RPMI7951 (cell line): ENCODE measurements at places on chromosomes 4 and X. TPM values are rescaled to one million over a fixed set of nuclear protein-coding genes. Genes with fewer than 3 reads are reported as not detected.

RAB40A gene
- total RNA-seq = not detected in 2 replicates

JADE3 gene
- total RNA-seq = 5.8 and 6.1 TPM in 2 replicates

HS3ST1 gene
- under 0.01 TPM in 1 of 2 replicates, not detected in the other for total RNA-seq

PPARGC1A gene
- 0.20 and 0.24 TPM in 2 replicates for total RNA-seq

PDLIM3 gene
- total RNA-seq = 13.6 and 21.7 TPM in 2 replicates

JCHAIN gene
- not detected in 2 replicates for total RNA-seq

AMOT gene
- total RNA-seq = 0.36 and 0.49 TPM in 2 replicates

STEEP1 gene
- 21.3 and 27.8 TPM in 2 replicates for total RNA-seq

ARHGAP4 gene
- total RNA-seq = 0.29 and 1.9 TPM in 2 replicates

ARHGEF6 gene
- 3.5 and 3.7 TPM in 2 replicates for total RNA-seq

CFAP47 gene
- 0.12 TPM in 1 of 2 replicates, not detected in the other for total RNA-seq

SMIM31 gene
- not detected in 2 replicates for total RNA-seq

AKAP14 gene
- not detected in 2 replicates for total RNA-seq

GDPD2 gene
- not detected in 2 replicates for total RNA-seq

AADAT gene
- total RNA-seq = 3.4 and 4.7 TPM in 2 replicates

IL2 gene
- not detected in 2 replicates for total RNA-seq

ETNPPL gene
- under 0.01 TPM in 1 of 2 replicates, not detected in the other for total RNA-seq

CASP6 gene
- 36.6 and 37.5 TPM in 2 replicates for total RNA-seq

AFP gene
- total RNA-seq = 1.1 and 1.8 TPM in 2 replicates

GRCh38 chrX:57607295-57608187, 15.7 kb downstream of the ZXDB start:
- DNase-seq = no peak

- DNase-seq = no peak
Observed at GRCh38 chrX:153776611-153777045, 4.2 kb upstream of the SRPK3 start.

- DNase-seq = no peak
Observed at GRCh38 chrX:24113181-24113580, 36.3 kb upstream of the ZFX start.

DNA sequence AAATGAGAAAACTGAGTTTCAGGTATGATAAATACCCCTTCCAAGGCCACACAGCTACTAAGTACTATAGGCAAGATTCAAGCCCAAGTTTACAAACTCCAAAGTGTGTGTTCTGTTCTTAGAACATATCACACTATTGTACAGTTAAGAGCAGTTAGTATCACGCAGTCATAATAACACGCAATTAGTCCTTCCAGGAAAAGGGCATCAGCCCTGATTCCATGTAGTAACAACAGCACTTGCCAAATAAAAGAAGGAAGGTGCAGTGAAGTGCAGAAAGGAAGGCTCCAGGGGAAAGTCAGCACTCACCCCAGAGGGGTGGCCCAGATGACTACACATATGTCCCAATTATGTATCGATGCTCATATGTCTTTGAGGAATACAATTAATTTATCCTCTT, 4.4 kb downstream of the TASL start:
- no peak for DNase-seq

GRCh38 chr4:123930996-123931395, 534.4 kb downstream of the SPRY1 start:
- DNase-seq = no peak

DNA sequence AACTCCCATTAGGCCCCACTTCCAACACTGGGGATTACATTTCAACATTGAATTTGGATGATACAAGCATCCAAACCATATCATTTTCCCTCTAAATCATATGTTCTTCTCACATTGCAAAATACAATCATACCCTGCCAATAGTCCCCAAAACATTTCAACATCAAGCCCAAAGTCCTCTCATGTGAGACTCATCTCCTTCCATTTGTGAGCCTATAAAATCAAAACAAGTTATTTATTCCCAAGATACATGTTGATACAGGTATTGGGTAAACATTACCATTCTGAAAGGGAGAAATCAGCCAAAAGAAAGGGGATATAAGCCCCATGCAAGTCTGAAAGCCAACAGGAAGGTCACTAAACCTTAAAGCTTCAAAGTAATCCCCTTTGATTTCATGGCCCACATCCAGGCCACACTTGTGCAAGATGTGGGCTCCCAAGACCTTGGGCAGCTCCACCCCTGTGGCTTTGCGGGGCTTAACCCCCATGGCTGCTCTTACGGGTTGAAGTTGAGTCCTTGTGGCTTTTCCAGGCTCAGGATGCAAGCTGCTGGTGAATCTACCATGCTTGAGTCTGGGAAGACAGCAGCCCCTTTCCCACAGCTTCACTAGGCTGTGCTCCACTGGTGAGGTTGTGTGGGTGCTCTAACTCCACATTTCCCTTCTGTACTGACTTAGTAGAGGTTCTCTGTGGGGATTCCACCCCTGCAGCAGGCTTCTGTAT, 40.6 kb upstream of the SERTM2 start:
- DNase-seq = no peak

GRCh38 chrX:16836371-16836770, 33.8 kb downstream of the RBBP7 start:
- DNase-seq = peak; percentile 68

DNA sequence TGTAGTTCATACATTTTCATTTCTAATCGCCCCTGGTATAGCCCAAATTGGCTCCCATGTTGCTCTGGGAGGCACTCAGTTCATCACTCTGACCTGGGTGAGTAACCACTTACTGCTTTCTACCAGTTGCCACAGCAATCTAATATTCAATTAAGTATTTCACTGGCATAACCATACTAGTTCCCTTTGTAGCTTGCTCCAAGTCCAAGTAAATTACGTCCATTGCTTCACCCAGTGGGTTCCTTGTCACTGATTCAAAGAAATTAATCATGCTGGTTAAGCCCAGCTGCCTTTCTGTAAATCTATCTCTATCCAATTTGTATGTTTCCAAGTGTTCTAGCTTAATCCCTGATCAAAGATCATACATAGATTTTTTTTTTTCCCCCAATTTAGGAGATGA, 92.0 kb upstream of the CBR4 start:
- no peak for DNase-seq

GRCh38 chrX:7343181-7343580, 195.2 kb upstream of the PUDP start:
- no peak for DNase-seq

GRCh38 chr4:186249785-186250754, 15.9 kb upstream of the F11 start:
- no peak for DNase-seq

- peak; percentile 33 for DNase-seq
Observed at GRCh38 chr4:13918991-13919441, 291.5 kb upstream of the BOD1L1 start.

DNA sequence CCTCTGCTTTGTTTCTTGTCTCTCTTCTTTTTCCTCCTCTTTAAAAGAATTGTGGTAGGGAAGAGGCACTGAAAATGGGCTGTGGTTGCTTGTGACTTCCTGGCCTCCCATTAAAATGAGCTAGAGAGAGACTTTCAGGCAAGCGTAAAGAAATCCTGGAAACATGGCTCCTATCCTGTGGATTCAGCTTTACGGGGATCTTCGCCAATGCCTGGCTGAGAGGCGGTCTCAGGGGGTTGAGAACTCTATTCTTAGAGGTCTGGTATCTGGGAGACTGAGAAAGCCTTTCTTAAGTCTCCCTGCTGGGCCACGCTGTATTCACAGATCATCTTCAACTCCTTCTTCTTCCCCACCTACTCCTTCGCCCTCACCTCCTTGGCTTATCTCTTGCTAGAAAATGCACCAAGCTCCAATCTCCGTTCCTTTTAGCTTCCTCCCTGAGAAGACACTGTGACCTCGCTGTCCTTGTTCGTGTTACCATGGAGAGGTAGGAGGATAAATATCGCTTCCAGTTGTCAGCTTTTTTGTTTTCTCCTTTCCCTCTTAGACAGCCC, 542 bp upstream of the KLF8 start:
- DNase-seq = no peak

DNA sequence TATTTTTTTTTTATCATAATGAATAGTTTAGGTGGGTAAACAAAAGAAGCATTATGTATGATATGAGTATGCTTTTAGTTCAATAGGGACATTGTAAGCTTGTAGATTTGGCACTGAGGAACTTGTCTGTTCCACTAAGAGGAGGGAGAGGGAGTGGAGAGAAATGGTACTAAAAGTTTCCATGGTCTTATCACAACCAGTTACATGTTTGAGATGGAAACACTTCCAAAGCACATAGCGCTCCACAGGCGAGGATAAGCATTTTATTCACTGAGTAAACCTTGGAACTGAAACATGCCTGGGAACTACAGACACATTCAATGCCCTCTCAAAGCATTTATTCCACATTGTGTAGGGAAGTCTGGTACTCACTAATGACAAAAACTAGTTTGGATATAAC, 15.5 kb downstream of the MYOZ2 start:
- DNase-seq = peak; percentile 31

DNA sequence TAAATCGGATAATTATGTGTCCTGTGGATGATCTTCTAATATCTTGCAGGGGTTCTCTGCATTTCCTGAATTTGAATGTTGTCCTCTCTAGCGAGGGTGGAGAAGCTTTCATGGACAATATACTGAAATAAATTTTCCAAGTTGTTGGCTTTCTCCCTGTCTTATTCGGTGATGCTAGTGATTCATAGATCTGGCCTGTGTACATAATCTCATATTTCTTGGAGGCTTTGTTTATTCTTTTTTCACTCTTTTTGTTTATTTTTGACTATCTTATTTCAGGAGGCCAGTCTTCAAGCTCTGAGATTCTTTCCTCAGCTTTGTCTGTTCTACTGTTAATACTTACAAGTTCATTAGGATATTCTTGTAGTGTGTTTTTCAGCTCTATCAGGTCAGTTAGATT, 20.7 kb upstream of the CLGN start:
- no peak for DNase-seq

DNA sequence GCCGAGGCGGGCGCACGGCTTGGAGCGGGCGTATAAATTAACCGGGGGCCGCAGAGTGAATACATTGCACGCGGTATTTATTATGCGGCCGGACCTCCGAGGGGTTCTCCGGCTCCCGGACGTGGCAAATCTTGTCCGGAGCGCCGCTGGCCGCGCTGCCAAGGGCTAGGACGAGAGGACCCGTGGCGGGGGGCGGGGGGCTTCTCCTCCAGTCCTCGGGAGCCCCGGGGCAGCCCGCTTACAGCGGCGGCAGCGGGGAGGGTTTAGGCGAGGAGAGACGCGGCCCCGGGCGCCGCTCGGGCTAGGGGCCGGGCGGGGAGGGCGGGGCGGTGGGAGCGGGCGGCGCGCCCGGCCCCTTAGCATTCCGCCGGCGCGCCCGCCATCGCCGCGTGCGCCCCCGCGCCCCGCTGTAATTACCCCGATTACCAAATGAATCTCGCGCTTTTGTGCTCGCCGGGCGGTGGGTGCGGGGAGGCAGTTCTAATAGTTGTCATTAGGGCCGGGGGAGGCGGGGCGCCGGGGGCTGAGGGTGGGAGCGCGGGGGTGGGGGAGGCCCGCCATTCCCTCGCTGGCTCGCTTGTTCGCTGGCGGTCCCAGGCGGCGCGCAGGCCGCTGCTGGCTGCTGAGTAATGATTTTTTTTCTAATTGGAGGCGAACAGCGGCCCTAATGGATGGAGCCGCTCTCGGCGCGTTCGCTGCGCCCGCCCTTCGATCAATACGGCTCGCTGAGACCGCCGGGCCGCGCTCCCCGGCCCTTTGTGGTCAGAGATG, 276.6 kb downstream of the BCOR start:
- peak; percentile 20 for DNase-seq

- no peak for DNase-seq
Observed at GRCh38 chr4:142579443-142579842, 266.7 kb downstream of the INPP4B start.

DNA sequence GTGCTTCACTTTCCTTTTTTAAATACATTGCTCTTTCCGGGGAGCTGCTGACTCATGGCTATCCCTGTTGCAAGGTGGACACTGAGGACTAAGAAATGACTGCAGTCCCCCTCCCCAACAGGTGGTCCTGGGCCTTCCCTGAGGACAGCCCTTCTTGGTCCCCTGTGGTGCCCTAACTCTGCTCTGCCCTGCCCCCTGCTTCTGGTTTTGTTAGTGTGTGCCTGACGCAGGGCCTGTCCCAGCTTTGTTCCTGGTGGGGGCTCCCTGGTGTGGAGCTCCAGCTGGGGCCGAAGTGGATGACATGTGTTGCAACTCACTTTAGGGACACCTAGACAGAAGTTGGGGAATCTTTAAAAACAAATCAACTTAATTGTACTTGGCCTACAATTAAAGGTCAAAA, 81.9 kb downstream of the TMEM144 start:
- no peak for DNase-seq

GRCh38 chr4:182906786-182907185, 10.4 kb downstream of the DCTD start:
- DNase-seq = no peak

DNA sequence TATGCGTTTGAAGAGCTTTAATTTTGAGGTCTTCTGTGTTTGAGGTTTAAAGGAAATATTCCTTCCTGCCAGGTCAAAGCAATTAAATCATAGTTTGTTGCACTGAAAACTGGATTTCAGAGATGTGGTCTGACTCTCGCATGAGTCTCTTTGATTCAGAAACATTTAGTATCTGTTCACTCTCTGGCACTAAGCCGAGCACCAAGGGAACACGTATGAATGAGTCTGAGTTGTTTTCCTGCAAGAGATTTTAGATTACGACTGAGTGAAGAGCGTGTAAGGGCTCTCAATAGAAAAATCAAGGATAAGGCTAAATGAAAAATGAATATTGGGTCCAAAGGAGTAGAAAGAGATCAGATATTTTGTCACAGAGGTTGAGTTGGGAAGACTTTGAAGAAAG, 875.4 kb upstream of the PRKX start:
- no peak for DNase-seq

GRCh38 chr4:74653331-74654229, 140.7 kb downstream of the BTC start:
- DNase-seq = no peak

- no peak for DNase-seq
Observed at GRCh38 chr4:98827661-98828060, 101.3 kb downstream of the EIF4E start.

- peak; percentile 50 for DNase-seq
Observed at GRCh38 chr4:39046249-39046648, 14.0 kb upstream of the TMEM156 start.
